ENCODE measurements at places on chromosomes 1 and 21. TPM values are rescaled to one million over a fixed set of nuclear protein-coding genes. Genes with fewer than 3 reads are reported as not detected.
A peak's percentile ranks its signal among the peaks of the same experiment; 100 is the strongest.

GRCh38 chr1:56034222-56034621, 545.1 kb downstream of the PLPP3 start:
- DNase-seq: no peak

DNA sequence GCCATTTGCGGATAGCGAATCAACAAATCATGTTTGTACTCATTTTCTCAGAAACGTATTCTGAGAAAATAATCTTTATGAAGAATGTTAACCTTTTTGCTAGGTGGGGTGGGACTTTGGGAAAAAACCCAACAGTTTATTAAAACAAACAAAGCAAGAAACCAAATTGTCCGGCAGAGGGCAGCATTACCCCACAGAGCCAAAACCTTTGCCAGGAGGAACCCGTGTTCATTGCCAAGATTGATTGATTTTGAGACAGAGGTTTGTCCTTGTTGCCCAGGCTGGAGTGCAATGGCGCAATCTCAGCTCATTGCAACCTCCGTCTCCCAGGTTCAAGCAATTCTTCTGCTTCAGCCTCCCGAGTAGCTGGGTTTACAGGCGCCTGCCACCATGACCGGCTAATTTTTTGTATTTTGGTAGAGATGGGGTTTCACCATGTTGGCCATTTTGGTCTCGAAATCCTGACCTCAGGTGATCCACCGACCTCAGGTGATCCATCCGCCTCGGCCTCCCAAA, 70.8 kb upstream of the RHOU start:
- peak; percentile 71 for DNase-seq

The PTGS2 gene
- not detected for total RNA-seq

GRCh38 chr1:203304391-203304918, 864 bp upstream of the BTG2 start:
- DNase-seq: no peak

DNA sequence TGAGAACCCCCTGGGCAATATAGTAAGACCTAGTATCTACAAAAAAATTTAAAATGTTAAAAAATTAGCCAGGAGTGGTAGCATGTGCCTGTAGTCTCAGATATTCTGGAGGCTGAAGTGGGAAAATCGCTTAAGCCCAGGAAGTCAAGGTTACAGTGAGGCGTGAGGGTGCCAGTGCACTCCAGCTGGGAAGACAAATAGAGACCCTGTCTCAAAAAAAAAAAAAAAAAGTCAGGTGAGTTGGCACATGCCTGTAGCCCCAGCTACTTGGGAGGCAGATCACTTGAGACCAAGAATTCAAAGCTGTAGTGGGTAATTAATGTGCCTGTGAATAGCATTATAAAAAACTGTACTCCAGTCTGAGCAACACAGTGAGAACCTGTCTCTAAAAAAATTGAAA, 4.6 kb downstream of the BECN2 start:
- no peak for DNase-seq

DNA sequence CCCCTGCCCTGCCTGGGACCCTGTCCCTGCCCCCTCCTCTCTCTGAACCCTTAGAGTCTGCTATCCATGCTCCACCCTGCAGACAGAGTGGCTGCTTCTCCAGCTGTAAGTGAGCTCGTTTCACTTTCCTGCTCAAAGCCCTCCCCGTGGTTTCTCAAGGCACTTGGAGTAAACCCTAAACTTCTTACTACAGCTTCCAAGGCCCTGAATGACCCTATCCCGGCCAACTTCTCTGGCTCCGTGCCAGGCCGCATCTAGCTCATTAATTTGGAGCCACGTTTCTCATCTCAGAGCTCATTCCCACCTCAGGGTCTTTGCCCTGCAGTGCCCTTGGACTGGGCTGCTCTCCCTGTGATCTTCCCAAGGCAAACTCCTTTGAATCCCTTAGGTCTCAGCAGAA, 235.1 kb upstream of the RUNX1 start:
- DNase-seq: no peak

- DNase-seq: no peak
These were observed 19.8 kb upstream of the ACBD6 start for GRCh38 chr1:180522213-180522515.

GRCh38 chr1:53122201-53122885, 20.1 kb downstream of the SLC1A7 start:
- no peak for DNase-seq

The LCE1B gene
- total RNA-seq: not detected

- DNase-seq: no peak
These were observed 220.0 kb downstream of the RERE start for GRCh38 chr1:8597455-8597854.

- no peak for DNase-seq
These were observed 276.9 kb downstream of the MATN1 start for GRCh38 chr1:30446508-30446907.

The TTC39A gene
- not detected for total RNA-seq

The FMOD gene
- not detected for total RNA-seq

The KRTAP10-5 gene
- total RNA-seq: not detected

The FCRL6 gene
- total RNA-seq: 41.4 TPM

DNA sequence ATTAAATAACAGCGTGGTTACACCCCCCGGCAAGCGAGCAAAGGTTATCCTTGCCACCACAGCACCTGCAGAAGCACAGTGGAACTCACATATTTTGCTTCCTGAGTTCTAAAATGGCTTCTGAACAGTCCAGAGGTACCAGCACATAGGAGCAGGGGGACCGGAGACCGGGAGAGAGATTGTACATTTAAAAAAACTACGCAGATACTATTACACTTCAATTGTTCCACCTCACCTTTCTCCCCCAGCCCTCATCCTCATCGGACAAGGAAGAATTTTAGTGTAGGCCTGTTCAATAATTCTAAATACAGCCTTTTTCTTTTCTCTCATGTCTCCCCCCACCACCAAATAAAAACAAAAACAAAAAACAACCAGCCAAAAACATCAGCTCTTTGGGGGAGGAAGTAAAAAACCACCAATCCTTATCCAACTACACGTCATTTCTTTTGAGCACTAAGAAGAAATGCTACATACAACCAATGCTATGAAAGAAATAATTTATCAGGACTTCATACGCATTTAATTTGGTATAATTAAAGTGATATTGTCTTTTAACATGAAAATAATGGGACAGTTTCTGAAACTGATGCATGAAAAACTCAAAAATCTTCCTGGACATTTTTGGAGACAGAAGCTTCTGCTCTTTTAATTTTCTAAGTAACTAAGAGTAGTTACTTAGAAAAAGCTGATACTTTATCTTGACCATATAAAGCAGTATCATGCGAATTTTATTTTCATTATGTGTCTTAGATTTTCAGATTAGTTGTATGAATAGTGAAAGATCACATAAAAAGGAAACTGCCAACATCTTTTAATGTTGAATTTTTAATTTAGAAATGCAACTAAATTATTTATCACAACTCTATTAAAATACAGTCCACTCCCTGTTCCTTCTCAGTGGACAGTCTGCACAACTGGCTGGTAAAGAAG, 9.1 kb downstream of the CDKN2C start:
- no peak for DNase-seq

DNA sequence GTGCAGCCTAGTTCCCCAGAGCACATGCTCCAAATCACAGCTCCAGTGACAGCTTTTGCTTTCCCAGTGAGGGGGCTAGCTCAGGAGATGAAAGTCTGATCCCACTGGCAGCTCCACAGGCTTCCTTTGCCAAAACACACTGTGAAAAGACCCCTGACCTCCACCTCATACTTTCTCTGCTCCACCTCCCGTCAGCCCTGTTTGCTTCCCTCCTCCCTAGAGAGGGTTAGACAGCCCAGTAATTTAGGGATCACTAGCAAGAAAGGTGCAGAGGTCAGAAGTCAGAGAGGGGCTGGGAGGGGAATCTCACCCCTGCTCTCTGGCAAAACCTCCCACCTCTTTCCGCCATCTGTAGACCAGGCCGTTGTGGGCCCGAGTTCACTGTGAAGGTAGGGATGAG, 62.8 kb downstream of the PLXNA2 start:
- DNase-seq: no peak

The CDCA8 gene
- total RNA-seq: 0.78 TPM

The ACTA1 gene
- total RNA-seq: not detected

DNA sequence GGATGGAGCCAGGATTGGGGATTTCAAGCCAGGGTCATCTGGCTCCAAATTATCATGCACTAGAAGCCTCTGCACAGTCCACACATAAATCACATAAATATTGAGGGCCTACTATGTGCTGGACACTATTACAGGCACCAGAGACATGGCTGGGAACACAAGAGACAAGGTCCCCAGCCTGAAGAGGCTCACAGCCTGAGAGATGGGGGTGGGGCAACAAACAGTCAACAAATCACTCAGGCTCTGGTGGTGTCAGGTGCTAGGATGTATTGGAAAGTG, 41.6 kb upstream of the LAPTM5 start:
- DNase-seq: no peak

The MATN1 gene
- 0.20 TPM for total RNA-seq

The TRAPPC10 gene
- total RNA-seq: 93.2 TPM

The SLFNL1 gene
- total RNA-seq: 0.20 TPM

- no peak for DNase-seq
These were observed 1019.2 kb downstream of the TTLL7 start for GRCh38 chr1:82979593-82980236.

The PEX19 gene
- 37.9 TPM for total RNA-seq

DNA sequence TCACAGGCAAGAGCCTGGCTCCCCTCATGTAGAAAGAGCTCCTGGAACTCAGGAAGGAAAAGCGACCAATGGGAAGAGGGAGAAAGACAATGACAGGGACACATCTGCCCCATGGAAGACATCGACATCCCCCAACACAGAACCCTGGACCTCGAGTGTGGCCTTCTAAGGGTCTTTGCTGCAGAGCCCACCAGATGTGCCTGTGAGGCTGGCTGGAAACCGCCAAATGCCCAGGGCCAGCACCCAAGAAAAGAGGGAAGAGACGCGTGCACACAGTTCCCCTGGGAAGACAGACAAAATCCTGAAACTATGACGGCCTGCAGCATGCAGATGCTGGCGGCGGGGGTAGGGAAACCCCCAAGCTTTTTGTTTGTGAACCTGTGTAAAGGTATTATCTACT, 36.4 kb upstream of the ADARB1 start:
- DNase-seq: no peak

- DNase-seq: no peak
These were observed 71.7 kb upstream of the ZBTB18 start for GRCh38 chr1:243979396-243979795.

DNA sequence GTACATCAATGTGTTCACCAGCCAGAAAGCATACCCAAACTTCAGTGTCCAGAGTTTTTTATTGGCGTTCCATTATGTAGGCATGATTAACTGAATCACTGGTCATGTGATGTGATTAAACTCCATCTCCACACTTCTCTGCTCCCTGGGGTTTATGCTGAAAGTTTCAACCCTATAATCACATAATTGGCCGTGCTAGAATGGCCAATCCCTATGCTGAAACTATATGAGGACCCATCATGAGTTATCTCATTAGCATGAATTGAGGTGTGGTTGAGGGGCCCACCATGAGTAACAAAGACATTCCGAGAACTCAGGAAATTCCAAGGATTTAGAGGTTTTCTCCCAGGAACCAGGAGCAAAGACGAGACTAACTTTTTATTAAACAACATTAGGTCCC, 31.8 kb upstream of the FBXO28 start:
- no peak for DNase-seq

The MX2 gene
- 112 TPM for total RNA-seq

The OPTC gene
- total RNA-seq: not detected

DNA sequence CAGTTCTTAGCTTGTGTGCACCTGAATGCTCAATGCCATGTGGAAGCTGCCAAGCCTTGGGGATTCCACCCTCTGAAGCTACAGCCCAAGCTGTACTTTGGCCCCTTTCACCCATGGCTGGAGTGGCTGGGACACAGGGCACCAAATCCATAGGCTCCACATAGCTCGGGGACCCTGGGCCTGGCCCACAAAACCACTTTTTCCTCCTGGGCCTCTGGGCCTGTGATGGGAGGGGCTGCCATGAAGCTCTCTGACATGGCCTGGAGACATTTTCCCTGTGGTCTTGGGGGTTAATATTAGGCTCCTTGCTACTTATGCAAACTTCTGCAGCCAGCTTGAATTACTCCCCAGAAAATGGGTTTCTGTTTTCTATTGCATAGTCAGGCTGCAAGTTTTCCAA, 579.9 kb downstream of the MATN1 start:
- DNase-seq: no peak

- no peak for DNase-seq
These were observed 405.0 kb downstream of the CAMTA1 start for GRCh38 chr1:7190261-7190660.

DNA sequence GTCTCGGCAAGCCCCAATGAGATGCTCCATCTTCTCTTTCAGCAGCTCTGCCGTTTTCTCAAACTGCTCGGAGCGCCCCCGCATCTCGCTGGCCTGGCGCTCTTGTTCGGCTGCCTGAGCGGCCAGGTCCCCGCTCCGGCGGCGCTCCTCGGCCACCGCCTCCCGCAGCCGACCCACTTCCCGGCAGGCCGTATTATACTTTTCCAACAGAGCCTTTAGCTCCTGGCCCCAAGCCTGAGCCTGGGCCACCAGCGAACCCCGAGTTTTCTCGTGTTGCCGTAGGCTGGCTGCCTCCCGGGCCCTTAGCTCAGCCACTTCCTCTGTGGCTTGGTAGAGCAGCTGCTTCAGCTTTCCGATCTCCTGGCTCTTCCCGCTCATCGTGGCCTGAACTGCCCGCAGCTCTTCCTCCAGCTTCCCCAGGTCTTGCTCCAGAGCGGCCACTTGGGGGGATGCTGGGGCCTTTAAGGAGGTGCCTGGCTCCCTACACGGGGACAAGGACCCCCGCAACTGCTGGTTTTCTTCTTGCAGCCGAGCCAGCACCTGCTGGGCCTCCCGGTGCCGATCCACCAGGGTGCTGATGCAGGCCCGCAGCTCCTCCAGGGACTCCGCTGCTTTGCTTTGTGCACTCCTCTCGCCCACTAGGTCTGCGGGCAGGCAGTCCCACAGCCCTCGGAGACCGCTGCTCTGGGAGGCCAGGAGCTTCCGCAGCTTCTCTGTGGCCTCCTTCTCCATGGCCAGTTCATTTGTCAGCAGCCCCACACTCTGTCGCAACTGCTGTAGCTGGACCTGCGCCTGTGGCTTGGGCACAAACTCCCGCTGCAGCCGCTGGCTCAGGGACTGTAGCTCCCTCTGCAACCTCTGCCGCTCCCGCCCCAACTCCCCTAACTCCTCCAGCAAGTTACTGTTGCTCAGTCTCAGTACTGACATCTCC, 13.4 kb upstream of the PIAS3 start:
- DNase-seq: peak; percentile 38

The TMOD4 gene
- 4.4 TPM for total RNA-seq

DNA sequence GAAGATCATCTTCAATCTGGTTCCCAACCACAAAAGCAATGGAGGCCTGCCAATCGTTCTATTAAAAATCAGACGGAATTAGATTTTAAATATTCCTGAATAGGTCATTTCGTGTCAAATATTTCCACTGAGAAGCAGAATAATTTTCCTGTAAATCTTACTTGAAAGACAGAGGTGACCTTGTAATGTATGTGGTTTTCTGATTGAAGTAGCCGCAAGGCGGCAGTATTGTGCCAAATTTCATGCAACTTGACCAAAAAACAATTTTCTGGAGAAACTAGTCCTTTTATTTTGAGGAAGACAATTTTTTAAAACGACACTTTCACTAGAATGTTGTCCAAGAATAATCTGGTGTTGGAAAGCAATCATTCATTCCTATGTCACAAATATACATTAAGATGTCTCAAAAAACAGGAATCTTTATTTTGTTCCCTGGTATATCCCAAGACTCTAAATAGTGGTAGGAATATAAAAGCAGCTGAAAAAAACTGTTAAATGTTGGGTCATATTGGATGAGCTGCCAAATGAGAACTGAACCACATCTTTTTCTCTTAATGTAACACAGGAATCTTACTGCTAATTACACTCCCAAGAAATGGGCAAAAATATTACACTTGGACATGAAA, 33.6 kb downstream of the SPAG17 start:
- no peak for DNase-seq

- no peak for DNase-seq
These were observed 292.7 kb downstream of the TPR start for GRCh38 chr1:186082235-186082937.

The MFSD2A gene
- 8.7 TPM for total RNA-seq

GRCh38 chr1:77227381-77227780, 8.2 kb upstream of the PIGK start:
- DNase-seq: no peak
